ENCODE measurements at places on chromosomes 6 and 20. TPM values are rescaled to one million over a fixed set of nuclear protein-coding genes. Genes with fewer than 3 reads are reported as not detected.

LST1 gene
- total RNA-seq, result 0.29 TPM

VNN1 gene
- not detected for total RNA-seq

MEI4 gene
- not detected for total RNA-seq

SLC16A10 gene
- total RNA-seq, result under 0.01 TPM

Data from thoracic aorta endothelial cell (primary cell).